ENCODE measurements at places on chromosomes 2 and 18.

DNA sequence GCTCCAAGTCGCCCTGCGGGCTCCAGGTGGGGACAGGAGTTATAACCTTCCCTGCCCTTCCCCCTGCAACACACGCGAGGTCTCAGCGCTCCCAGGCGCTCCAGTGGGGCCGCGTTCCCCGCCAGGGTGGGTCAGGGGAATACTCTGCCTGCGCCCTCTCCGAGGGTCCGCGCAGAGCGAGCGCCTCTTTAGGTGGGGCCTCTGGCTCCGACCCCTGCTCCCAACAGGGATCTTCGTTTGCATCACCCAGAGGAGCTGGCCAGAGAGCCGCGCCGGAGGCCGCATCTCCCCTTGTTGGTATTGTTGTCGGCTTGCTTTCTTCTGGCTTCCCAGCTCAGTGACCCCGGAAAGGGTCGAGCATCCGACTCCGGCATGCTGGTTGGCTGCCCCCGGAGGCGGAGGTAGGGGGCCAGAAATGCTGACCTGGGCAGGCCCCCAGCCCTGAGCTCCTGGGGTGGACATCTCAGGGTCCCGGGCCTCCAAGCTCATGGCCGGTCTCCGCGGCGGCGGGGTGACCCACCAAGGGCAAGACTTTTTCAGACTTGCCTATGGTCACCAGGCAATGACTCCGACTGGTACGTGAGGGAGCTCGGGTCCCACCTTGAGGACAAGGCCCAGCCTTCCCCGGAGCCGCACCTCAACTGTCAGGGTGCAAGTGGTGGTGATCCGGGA, 11.2 kb upstream of the EN1 start:
- H3K4me1 ChIP-seq, result peaks cover 12% of the 10 kb centered on the region
- peaks cover 5% of the 10 kb centered on the region for H3K36me3 ChIP-seq
- H3K27ac ChIP-seq, result no peak overlapping the region
- DNase-seq, result no peak
- peaks cover 35% of the 10 kb centered on the region for H3K27me3 ChIP-seq

DNA sequence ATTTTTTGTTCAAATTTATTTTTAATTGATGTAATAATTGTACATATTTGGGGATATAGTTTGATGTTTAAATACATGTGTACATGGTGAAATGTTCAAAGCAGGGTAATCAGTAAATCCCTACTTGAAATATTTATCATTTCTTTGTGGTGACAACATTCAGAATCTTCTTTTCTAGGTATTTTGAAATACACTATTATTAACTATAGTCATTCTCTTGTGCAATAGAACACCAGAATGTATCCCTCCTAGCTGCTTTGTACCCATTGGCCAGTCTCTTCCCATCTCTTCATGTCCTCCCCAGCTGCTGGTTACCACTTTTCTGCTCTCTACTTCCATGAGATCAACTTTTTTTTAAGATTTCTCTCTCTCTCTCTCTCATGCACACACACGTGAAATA, 126.5 kb downstream of the ZNF407 start:
- H3K27ac ChIP-seq, result no peak overlapping the region
- no peaks in the 10 kb centered on the region for H3K27me3 ChIP-seq
- no peak for DNase-seq
- no peak overlapping the region for H3K4me3 ChIP-seq

GRCh38 chr2:56474412-56475158, 290.8 kb downstream of the CCDC85A start:
- no peaks in the 10 kb centered on the region for H3K36me3 ChIP-seq
- no peaks in the 10 kb centered on the region for H3K4me1 ChIP-seq
- DNase-seq, result no peak
- H3K27me3 ChIP-seq, result no peaks in the 10 kb centered on the region
- H3K4me3 ChIP-seq, result no peak overlapping the region
- H3K27ac ChIP-seq, result no peak overlapping the region

GRCh38 chr2:176099728-176100546, at the start of gene HOXD12:
TSS of gene HOXD12 (plus strand) at chr2:176099795. CDS start at chr2:176099802, 7 bp downstream.
- H3K36me3 ChIP-seq, result no peaks in the 10 kb centered on the region
- DNase-seq, result peak; percentile 14
- no peak within 1 kb of the TSS for H3K27ac ChIP-seq
- H3K27me3 ChIP-seq, result peaks cover 53% of the 10 kb centered on the region

- no peak for DNase-seq
- H3K36me3 ChIP-seq, result no peaks in the 10 kb centered on the region
- H3K4me3 ChIP-seq, result no peak overlapping the region
These were observed 45.6 kb downstream of the MEX3C start for GRCh38 chr18:51151568-51152511.

GRCh38 chr2:236369661-236370062, 105.5 kb upstream of the ASB18 start:
- H3K27ac ChIP-seq, result no peak overlapping the region
- H3K27me3 ChIP-seq, result peaks cover 4% of the 10 kb centered on the region
- no peak for DNase-seq
- no peaks in the 10 kb centered on the region for H3K4me1 ChIP-seq
- no peak overlapping the region for H3K4me3 ChIP-seq

DNA sequence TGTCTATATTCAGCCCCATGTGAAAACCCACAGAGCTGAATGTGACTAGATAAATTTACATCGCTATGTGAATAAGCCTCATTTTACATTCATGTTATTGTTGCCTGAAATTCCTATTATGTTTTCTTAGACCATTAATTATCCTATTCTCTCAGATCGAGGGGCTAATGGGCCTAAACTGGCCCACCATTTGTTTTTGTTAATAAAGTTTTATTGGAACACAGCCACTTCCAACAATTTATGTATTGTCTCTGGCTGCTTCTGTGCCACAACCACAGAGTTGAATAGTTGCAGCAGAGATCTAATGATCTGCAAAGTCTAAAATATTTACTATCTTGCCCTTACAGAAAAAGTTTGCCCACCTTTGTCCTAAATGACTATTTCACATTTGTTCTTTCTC, 61.0 kb downstream of the KLHL14 start:
- H3K27me3 ChIP-seq, result no peaks in the 10 kb centered on the region
- no peak overlapping the region for H3K4me3 ChIP-seq
- no peak for DNase-seq
- no peaks in the 10 kb centered on the region for H3K4me1 ChIP-seq

DNA sequence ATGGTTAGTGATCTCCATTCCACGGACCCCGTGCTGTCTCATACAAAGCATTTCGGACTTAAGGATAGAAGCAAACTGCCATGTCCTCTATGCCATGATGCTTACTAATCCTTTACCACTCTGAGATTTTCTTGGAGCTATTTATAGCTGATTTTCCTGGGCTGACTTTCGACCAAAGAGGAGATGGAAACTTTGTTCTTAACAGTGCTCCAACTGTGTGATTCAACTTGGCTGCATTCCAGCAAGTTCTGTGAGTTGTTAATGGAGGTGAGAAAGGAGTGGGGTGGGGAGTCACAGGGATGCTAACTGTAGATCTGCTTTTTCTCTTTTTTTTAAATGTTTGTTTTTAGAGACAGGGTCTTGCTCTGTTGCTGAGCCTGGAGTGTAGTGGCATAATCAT, 45.5 kb upstream of the MSH2 start:
- no peak overlapping the region for H3K4me3 ChIP-seq
- no peaks in the 10 kb centered on the region for H3K36me3 ChIP-seq
- no peak overlapping the region for H3K27ac ChIP-seq
- H3K27me3 ChIP-seq, result peaks cover 2% of the 10 kb centered on the region
- peaks cover 5% of the 10 kb centered on the region for H3K4me1 ChIP-seq
- DNase-seq, result no peak

DNA sequence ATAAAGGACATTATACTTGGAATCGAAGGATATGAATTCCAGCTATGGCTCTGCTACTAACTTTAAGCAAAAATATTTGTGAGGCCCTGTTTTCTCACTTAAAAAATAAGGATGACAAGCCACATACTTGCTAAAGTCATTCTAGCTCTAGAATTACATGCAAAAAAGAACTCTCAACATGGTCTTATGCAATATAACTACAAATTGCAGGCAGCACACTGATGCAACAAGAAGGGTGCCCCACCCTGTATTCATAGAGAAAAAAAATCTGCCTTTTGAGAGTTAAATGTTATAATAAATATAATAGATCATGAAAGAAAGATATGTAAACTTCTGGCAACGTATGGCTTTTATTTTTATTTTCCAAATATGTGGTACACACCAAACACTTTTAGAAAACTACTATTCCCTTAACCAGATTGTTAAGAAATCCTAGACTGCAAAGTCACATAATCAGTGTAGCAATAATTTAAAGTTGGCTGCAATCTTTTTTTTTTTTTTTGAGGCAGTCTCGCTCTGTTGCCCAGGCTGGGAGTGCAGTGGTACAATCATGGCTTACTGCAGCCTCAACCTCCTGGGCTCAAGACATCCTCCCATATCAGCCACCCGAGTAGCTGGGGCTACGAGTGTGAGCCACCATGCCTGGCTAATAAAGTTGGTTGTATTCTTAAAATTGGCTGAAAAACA, 40.2 kb upstream of the WDSUB1 start:
- H3K27ac ChIP-seq, result no peak overlapping the region
- peaks cover 3% of the 10 kb centered on the region for H3K27me3 ChIP-seq
- peaks cover 9% of the 10 kb centered on the region for H3K4me1 ChIP-seq
- H3K36me3 ChIP-seq, result peaks cover 28% of the 10 kb centered on the region
- H3K4me3 ChIP-seq, result no peak overlapping the region
- DNase-seq, result no peak

- DNase-seq, result no peak
- H3K27me3 ChIP-seq, result peaks cover 3% of the 10 kb centered on the region
- H3K27ac ChIP-seq, result no peak overlapping the region
- H3K36me3 ChIP-seq, result peaks cover 5% of the 10 kb centered on the region
These were observed 395.9 kb downstream of the THSD7B start for GRCh38 chr2:137161250-137161649.

- H3K27me3 ChIP-seq, result no peaks in the 10 kb centered on the region
- H3K4me1 ChIP-seq, result no peaks in the 10 kb centered on the region
- no peak overlapping the region for H3K27ac ChIP-seq
- H3K36me3 ChIP-seq, result no peaks in the 10 kb centered on the region
- no peak overlapping the region for H3K4me3 ChIP-seq
These were observed 382.5 kb downstream of the CBLN2 start for GRCh38 chr18:72161691-72162090.

DNA sequence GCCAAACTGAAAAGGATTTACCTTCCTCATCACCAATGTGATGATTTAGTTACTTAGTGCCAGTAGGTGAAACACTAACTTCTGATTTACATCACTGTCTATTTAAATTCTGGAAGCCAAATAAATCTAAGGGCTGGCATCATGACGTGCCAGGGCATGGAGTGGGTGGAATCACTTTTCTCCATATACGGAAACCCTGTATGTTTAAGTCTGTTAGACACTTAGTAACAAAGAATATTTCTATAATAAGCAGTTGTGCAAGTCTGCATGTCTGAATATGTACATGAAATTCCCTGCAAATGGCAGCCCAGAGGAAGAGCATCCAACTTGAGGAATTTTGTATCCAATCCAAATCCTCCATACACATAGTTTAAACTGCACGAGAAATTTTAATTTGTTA, 243.1 kb upstream of the SMAD7 start:
- no peaks in the 10 kb centered on the region for H3K36me3 ChIP-seq
- H3K27ac ChIP-seq, result no peak overlapping the region
- no peak overlapping the region for H3K4me3 ChIP-seq
- no peak for DNase-seq
- peaks cover 3% of the 10 kb centered on the region for H3K4me1 ChIP-seq

DNA sequence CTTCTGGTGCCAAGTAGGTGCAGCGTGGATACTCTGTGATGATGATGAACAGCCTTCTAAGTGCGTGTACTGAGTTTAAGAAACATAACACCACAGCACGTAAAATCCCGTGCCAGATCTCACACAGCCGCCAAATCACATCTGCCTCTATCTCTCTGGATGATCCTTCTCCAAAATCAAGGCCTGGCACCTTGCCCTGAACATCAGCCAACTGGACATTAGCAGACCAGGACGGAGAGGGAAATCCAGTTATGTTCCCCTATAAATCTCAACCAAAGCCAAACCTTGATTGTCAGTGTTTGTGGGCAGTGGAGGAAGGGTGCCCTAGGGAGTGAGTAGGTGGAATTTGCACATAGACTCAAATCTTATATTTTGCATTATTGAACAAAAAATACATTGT, 164.3 kb downstream of the MIB1 start:
- peaks cover 8% of the 10 kb centered on the region for H3K27me3 ChIP-seq
- peaks cover 5% of the 10 kb centered on the region for H3K36me3 ChIP-seq
- no peak overlapping the region for H3K27ac ChIP-seq
- no peak for DNase-seq

- H3K27ac ChIP-seq, result no peak overlapping the region
- H3K4me1 ChIP-seq, result peaks cover 5% of the 10 kb centered on the region
- H3K27me3 ChIP-seq, result peaks cover 2% of the 10 kb centered on the region
- no peak for DNase-seq
- H3K4me3 ChIP-seq, result no peak overlapping the region
These were observed 94.0 kb downstream of the VRK2 start for GRCh38 chr2:58140508-58141072.

DNA sequence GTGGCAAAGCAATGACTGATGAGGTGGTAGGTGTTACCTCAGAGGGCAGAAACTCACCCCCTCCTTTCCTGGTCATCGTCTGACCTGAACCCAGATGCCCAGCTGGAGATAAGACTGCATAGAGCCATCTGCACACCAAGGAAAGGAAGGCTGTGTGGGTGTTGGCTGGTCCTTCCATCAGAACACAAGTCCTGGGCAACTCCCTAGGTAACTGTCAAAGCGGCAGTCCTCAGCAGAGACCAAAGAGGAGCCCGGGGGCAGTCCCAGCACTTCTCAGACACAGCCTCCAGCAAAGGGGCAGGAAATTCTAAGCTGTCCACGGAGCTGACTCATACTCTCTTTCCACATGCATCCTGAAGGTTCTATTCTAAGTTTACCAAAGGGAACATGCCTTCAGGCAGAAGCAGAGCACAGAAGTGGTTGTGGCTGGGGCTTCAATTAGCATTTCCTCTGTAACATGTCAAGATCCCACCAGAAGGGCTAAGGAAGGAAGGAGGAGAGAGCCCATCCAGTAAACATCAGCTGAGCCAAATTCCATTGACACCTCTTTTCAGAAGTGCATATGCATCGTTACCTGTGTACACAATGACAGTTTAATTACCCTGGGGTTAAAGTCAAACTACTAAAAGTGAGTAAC, 54.7 kb downstream of the SPRED2 start:
- peaks cover 25% of the 10 kb centered on the region for H3K4me1 ChIP-seq
- H3K27me3 ChIP-seq, result no peaks in the 10 kb centered on the region
- DNase-seq, result peak; percentile 16
- H3K4me3 ChIP-seq, result no peak overlapping the region
